ENCODE measurements at places on chromosomes 1 and 21.

- no peak for DNase-seq
Measured at GRCh38 chr1:15985611-15986297, 9.9 kb upstream of the ZBTB17 start.

GRCh38 chr1:238653693-238654321 is 732.6 kb upstream of the CHRM3 start:
- no peak for DNase-seq

DNA sequence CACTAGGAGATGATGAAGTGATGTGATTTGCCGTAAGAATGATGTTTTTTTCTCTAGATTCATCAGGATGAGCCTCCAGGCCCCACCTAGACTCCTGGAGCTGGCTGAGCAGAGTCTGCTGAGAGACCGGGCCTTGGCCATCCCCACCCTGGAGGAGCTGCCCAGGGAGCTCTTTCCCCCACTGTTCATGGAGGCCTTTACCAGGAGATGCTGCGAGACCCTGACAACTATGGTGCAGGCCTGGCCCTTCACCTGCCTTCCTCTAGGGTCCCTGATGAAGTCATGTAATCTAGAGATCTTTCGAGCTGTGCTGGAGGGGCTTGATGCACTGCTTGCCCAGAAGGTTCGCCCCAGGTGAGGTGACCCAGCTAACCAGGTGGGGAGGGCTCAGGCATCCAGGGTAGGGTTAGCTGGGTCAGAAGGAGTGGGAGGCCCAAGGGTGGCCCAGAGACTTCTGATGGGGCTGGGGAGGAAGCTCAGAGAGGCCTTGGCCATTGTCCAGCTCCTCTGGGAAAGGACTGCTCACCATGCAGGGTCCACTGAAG is 1.3 kb downstream of the PRAMEF12 start:
- no peak for DNase-seq

- DNase-seq = no peak
Measured at GRCh38 chr21:42367367-42368165, 1.2 kb upstream of the TFF1 start.

GRCh38 chr1:88784551-88784950 is 100.5 kb downstream of the PKN2 start:
- DNase-seq = no peak

GRCh38 chr1:76870037-76870436 is 2.8 kb downstream of the ST6GALNAC5 start:
- DNase-seq = no peak

GRCh38 chr1:96715482-96715881 is 6.1 kb upstream of the PTBP2 start:
- no peak for DNase-seq

DNA sequence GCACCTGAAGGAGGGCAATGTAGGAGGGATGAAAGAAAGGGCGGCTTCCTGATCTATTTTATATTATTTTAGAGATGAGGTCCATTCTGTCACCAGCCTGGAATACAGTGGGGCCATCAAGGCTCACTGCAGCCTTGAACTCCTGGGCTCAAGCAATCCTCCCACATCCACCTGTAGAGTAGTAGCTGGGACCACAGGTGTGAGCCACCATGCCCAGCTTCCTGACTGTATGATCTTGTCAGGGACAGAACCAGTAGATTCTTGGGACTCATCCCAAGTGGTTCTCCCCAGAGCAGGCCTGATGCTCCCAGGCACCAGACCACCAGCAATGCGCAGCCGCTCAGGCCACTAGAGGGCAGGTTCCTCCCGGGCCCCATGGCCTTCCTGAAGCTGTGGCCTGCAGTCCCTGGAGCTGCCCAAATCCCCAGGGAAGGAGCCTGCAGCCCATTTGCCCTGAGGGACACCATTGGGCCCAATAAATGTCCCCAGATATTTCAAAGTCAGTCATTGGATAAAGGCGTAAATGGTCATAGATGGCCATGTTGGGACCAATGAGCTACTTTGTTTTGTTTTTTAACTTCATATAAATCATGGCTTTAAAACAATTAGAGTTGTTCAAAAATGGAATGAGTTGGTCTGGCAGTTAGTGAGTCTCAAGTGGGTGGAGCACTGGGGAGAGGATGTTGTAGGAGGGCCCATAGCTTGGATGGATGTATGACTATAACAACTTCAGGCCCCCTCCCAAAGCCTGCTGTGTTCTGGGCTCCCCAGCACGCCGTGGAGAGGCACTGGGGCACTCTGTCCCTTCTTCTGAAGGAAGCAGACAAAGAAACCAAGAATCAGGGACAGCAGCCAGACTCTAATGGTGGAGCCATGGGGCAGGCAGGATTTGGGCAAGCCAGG is 44.7 kb upstream of the GOLT1A start:
- DNase-seq = peak; percentile 36

DNA sequence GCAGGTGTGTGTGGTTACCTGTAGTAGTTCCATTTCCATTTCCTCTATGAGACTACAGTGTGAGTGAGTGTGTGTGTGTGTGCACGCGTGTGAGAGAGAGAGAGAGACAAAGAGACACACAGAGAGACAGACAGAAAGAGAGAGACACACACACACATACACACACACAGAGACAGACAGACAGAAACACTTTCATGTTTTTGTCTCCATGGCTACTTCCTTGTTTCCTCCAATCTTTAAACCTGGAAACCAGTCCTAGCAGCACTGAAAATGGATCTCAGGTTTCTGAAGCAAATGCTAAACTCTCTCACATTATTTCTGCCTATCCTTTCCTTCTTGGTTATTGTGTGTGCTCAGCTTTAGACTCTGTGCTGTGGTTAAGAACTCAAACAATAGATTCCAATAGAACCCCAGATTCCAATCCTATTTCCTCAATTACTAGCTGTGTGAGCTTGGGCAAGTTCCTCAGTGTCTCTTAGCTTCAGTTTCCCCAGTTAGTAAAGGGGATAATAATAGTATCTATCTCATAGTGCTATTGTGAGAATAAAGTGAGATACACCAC is 22.4 kb upstream of the ABCD3 start:
- no peak for DNase-seq

DNA sequence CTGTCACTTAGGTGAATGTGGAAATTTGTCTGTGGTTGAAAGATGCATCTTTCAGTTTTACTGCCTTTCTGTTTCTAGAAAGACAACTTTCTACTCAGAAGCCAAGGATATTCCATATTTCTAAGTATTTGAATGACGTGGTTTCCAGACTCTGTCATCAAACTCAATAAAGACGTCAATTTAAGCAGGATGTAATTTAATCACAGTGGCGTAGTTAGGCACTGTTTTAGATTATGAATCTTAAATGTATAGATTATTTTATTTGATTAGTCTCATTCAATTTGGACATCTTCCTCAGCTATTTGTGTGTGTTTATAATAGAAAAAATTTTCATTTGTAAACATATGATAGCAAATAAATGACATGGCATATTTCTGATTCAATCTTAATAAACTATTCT is 298.9 kb downstream of the RYR2 start:
- DNase-seq = no peak

GRCh38 chr1:18486195-18486594 is 5.5 kb downstream of the KLHDC7A start:
- DNase-seq = no peak

DNA sequence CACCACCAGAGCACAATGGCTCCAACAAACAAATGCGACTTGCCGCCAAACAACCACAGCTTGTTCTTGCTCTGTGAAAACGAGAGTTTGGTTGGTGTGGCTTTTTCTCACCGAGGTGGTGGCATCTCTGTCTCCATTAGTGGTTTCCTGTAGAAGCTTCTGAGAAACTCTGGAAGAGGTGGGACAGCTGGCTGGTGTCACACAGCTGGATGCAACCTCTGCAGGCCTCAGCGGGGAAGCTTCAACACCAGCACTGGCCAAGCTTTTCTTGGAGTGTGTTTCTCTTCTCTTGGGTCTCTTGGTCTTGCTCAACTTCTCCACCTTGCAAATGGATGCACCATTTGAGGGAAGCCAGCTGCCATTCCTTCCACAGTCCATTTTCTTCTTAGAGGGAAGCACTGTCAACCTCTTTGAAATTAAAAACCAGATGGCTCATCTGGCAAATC is 124.8 kb downstream of the KCNN3 start:
- peak; percentile 15 for DNase-seq

DNA sequence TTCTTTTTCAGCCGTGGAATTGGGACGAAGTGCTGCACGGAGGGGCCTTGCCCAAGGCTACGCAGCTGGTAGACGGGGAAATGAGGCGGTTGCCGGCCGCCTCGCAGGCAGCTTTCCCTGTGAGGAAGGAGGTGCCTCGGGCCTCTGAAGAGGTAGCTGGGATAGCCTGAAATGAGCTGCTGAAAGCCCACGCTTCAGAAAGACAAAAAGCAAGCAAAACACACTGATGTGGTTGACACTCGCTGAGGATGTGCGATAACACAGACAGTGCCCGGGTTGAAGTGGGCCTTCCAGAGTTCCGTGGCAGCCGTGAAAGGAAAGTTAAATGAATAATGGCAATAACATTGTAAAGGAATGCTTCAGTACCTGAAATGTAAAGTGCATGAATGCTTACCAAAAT is 47.2 kb downstream of the S1PR1 start:
- DNase-seq = peak; percentile 71

DNA sequence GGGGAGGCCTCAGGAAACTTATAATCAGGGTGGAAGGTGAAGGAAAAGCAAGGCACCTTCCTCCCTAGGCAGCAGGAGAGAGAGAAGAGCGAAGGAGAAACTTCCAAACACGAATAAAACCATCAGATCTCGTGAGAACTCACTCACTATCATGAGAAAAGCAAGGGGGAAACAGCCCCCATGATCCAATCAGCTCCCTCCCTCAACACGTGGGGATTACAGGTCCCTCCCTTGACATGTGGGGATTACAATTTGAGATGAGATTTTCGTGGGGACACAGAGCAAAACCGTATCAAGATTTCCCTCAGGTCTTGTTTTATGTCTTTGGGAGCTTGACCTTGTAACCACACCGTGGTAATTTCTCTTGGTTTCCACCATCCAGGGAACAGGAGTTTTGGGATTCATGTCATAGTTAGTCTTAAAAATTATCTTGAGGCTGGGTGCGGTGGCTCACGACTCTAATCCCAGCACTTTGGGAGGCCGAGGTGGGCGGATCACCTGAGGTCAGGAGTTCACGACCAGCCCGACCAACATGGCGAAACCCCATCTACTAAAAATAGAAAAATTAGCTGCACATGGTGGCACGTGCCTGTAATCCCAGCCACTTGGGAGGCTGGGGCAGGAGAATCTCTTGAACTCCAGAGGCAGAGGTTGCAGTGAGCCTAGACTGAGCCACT is 47.2 kb upstream of the NBPF3 start:
- no peak for DNase-seq

GRCh38 chr1:39690794-39691382 is 345 bp downstream of the HPCAL4 start:
- DNase-seq = no peak

DNA sequence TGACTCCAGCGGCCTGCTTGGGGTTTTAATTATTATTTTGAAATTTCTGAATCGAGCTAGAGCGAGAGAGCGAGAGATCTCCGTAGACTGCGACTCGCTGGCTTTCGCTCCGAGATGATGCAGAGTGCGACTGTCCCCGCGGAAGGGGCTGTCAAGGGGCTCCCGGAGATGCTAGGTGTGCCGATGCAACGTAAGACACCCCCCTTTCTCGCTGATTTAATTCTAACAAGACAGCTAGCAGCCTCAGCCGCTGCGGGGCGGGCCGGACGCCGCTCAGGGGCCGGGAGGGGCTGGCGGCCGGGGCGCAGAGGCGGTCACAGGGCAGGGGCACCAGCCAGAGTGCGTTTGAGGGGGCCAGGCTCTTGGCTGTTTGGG is 339 bp downstream of the LHX4 start:
- DNase-seq = no peak

- no peak for DNase-seq
Measured at GRCh38 chr1:165080253-165080896, 276.1 kb downstream of the LMX1A start.

DNA sequence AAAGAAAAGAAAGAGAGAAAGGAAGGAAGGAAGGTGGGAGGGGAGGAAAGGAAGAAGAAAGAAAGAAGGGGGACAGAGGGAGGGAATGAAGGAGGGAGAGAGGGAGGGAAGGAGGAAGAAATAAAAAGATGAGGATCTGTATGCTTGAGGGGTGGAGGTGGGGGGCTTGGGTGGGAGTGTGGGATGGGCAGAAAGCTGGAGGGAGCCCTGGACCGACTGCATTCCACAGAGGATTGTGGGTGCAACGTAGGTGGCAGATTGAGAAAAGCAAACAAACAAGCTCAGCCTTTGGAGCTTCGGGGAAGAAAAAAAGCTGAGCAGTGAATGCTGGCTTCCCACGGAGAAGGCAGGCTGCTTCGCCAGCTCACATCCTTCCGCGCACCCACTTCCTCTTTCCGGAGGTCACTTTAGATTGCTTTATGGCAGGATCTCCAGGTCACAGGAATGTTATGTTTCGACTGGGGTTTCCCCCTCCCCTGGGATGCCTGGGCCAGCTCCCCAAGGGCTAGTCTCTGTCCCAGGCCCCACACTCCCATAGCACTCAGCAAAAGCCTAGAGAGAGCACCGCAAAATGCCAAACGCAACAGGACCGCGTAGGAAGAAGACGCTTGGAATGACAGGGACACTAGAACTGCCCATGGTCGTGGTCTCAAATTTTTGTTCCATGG is 20.7 kb upstream of the LGALS8 start:
- peak; percentile 21 for DNase-seq

GRCh38 chr1:176897350-176898236 is 266.9 kb downstream of the ASTN1 start:
- DNase-seq = peak; percentile 24

DNA sequence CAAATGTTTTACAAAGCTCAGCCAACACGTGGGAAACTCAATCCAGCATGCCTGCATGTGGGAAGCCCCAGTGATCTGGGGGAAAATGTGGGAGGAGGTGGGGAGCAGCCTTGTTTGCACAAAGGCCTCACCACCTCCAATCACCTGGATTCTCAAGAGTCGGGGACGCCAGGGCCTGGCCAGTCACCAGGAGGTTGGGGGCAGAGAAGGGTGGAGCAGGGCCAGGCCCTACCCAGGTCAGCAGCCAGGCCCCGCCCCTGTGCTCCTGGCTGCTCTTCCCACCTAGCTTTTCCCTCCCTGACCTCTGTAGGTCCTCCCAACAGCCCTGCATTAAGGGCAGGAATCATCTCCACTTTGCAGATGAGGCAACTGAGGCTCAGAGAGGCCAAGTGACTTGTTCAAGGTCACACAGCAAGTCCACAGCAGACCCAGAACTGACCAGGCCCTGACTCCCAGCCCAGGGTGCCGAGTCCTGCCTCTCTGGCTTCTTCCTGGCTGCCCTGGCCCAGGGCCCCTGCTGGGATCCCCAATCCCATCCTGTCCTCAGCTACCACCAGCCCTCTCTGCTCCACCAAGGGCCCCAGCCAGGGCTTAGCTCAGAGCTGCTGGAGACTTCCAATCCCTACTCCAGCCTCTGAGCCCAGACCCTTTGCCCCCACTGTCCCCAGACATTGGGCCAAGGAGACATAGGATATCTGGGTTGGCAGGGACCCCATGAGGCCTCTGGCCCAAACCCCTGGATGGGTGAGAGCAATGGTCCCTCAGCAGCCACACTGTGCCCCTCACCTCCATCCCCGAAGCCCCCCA is 508.6 kb downstream of the PTPRU start:
- DNase-seq = no peak

- no peak for DNase-seq
Measured at GRCh38 chr1:175887521-175887920, 144.1 kb upstream of the TNR start.
